Lung (tissue), 17 donors: ENCODE measurements at places on chromosomes 16 and 17.
A peak's percentile ranks its signal among the peaks of the same experiment; 100 is the strongest.

- DNase-seq, result no peak
Observed at GRCh38 chr17:7709031-7709430, 4.0 kb downstream of the EFNB3 start.

GRCh38 chr16:67082891-67083290, 26.9 kb upstream of the PHAF1 start:
- no peak for DNase-seq

GRCh38 chr17:81443269-81443668, 48.0 kb downstream of the BAHCC1 start:
- DNase-seq, result no peak

- no peak for DNase-seq
Observed at GRCh38 chr17:75361996-75362395, 43.5 kb downstream of the GRB2 start.

DNA sequence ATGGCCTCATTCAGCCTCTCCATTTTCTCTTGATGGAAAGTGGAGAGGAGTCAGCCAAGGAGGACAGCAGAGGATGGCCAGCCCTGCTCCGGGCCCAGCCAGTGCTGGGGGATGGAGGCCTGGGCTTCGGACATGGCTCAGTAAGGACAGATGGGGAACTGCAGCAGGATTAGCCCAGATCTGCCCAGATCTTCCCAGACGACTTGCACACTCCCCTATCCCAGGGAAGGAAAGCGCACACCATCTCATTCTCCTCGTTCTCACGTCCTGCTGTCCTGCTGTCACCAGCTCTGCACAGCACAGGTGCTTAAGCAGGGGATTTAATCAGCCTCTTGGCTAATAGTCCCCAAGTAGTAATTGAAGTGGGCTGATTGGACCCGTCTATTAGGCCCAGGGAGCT, 100.2 kb upstream of the SDK2 start:
- DNase-seq, result no peak

GRCh38 chr17:72388765-72389473, 268.1 kb downstream of the SOX9 start:
- DNase-seq, result no peak

GRCh38 chr16:4892361-4893102, 44.4 kb downstream of the PPL start:
- DNase-seq, result peak; percentile 83

DNA sequence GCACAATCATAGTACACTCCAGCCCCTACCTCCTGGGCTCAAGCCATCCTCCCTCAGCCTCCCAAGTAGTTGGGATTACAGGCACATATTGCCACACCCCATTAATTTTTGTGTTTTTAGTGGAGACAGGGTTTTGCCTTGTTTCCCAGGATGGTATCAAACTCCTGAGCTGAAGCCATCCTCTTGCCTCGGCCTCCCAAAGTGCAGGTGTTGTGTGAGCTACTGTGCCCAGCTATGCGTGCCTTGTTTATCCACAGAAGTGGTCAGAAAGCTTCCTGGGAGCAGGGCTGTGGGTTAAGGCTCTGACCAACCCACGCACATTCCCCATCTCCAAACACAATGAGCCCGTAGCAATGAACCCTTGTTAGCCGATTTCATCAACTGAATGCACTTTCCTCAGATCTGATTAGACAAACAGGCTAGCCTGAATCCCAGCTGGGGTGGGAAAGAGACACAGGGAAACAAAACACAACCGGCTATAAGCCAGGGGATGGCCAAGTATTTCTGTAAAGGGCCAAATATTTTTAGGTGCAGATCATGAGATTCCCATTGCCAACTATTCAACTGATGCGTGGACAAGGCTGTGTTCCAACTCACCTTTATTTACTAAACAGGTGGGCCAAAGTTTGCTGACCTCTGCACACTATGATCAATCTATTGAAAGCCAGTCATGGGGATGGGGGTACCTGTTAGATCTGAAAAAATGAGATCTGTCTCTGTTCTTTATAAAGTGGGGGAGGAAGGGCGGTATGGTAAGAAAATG, 193.6 kb downstream of the CPPED1 start:
- no peak for DNase-seq

- DNase-seq, result peak; percentile 99
Observed at GRCh38 chr17:19386974-19387920, at the start of gene MFAP4. TSS of gene MFAP4 (minus strand) at chr17:19387190. CDS start at chr17:19387155, 35 bp downstream.

DNA sequence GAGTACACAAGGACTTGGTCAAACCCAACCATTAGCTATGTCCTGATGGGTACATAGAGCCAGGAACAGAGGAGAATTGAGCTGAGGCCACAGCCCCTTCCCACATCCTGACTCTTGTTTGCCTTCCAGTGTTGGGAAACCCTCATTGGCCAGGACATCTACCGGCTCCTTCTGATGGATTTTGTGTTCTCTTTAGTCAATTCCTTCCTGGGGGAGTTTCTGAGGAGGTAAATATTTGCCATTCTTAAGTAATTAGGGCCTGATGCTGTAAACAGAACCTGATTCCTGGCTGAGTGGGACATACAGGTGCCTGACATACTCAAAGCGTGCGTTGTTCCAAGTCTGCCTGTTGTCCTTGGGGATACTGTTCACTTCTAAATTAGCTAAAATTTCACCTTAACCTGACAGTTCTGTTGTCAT, 42.6 kb downstream of the GDE1 start:
- DNase-seq, result no peak

DNA sequence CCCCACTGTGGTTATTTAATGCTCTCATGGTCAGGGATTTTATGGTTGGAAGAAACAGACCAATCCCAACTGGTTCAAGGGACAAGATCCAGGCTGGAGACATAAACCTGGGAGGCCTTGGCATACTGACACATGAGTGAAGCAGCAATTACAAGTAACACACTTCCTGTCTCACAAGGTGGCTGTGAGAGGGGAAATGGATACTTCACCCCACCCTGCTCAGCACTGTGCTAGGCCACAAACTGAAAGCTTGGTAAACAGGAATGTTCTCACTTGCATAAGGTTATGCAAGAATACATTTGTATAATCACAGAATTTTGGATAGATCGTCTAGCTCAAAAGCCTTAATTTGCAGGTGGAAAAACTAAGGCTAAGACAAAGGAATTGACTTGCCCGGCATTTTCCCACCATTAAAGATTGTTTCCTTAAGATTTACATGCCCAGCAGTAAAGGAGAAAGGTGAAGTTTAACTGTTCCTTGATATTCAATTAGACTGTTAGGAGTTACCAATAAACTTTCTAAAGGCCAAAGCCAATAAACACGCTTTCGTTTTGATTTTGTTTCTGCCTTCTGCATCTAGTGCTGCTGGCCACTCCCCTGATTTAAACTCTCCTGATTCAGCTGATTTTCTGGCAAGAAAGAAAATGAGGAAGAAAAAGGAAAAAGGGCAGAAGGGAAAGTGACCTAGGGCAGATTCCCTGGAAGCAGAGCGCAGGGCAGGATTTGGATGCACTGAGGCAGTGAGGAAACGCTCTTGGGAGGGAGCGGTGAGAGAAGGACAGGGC, 215.6 kb upstream of the CDH5 start:
- peak; percentile 30 for DNase-seq

GRCh38 chr17:75827308-75828075, 16.7 kb downstream of the UNC13D start:
- DNase-seq, result peak; percentile 78

- DNase-seq, result no peak
Observed at GRCh38 chr17:19242926-19243325, 5.8 kb downstream of the EPN2 start.

DNA sequence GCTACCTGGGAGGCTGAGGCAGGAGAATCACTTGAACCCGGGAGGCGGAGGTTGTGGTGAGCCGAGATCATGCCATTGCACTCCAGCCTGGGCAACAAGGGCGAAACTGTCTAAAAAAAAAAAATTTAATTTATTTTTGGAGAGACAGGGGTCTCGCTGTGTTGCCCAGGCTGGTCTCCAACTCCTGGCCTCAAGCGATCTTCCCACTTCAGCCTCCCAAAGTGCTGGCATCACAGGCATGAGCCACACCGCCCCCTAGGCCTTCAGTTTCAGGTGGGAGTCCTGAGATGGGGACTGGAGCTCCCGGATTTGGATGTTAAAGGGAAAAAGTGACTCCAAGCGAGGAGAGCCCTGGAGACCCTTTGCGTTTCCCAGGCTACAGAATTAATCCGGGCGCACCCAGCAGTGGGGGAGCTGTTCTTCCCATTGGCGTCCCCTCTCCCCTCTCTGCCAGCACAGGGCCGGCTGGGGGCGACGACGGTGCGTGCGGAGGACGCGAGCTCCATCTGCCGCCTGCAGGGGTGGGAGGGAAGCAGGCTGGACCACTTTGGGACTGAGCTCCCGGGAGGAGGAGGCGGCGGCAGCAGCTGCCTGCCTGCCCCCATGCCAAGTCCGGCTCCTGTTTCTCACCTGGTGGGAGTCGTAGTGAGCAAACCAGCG, 49.3 kb upstream of the USP7 start:
- no peak for DNase-seq

DNA sequence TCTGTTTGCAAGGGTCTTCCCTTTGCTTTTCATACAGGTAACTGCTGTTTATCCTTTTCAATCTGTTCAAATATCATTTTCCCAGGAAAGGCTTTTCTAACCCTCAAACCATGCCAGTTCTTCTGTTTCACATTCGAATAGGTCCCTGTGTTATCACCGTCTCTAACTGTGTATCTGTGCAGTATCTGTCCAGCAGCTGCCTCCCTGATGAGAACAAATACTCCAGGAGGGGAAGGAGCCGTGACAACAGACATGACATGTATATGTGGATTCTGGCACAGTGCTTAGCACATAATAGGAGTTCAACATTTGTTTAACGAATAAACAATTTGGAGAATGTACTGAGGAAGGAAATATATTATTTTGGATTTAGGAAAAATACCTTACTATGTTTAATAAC, 95.7 kb downstream of the STX8 start:
- no peak for DNase-seq

GRCh38 chr17:49787884-49788477, 500 bp upstream of the KAT7 start:
- peak; percentile 46 for DNase-seq

DNA sequence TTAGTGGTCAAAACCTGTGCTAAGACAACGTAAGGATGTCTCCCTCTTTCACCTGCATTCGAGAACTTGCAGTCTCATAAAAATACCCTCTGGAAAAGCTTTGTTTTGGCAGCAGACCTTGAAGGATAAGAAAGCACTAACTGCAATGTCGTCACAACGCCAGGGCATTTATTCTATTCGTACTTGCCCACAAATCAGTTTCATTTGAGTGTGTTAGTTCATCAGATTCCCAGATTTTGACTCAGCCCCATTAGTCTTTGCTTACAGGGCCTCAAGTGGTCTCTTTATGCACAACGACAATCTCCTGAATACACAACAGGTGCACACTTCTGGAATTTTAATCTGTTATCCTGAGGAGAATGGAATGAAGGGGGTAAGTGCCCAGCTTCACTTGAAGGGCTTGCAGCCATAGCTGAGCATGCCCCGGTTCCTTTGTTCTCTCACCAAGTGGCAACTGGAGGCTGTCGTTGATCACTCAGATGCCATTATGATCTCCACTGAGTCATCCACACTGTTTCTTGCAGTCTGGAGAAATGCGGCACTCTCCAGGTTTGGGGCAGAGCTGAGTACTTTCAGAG, 58.8 kb downstream of the CLEC19A start:
- peak; percentile 62 for DNase-seq

DNA sequence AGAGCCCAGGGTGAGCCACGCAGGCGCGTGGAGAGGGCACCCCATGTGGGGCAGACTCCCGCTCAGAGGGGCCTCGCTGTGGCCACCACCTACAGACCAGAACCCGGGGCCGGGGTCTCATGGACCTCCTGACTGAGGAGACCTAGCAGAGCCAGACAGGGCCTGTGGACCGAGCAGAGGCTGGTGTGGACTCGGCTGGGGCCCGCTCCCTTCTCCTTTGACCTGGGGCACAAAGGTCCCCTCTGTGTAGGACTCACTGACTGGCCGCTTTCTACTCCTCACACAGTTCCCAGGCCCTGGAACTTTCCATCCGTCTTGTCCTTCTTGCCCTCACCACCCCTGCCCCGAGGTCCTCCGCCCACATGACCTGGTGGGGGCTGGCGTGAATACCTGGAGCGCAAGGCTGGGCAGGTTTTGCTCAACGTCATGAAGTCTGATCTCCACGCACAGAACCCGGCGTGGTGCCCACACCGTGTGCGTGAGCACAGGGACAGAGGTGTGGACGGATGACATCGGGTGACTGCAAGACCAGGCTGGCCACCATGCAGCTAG, 44.7 kb upstream of the ACSF3 start:
- DNase-seq, result no peak

DNA sequence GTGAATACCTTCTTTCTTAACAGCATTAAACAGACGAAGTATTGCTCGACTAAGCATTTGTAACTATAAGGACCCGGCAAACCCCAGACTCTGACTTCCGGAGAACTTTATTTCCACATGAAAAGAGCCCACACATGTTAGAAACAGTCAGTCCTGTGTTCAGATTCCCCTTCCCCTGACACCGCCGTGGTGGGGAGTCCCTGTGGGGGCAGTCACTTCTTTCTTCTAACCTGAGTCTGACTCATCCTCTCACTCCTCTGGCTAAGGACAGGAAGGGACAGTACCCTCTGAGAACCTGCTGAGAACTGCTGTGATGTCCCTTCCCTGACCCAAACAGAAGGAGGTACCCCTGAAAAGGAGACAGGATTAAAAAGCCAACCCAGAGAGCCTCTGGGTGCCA, 165.1 kb downstream of the XYLT1 start:
- DNase-seq, result no peak

DNA sequence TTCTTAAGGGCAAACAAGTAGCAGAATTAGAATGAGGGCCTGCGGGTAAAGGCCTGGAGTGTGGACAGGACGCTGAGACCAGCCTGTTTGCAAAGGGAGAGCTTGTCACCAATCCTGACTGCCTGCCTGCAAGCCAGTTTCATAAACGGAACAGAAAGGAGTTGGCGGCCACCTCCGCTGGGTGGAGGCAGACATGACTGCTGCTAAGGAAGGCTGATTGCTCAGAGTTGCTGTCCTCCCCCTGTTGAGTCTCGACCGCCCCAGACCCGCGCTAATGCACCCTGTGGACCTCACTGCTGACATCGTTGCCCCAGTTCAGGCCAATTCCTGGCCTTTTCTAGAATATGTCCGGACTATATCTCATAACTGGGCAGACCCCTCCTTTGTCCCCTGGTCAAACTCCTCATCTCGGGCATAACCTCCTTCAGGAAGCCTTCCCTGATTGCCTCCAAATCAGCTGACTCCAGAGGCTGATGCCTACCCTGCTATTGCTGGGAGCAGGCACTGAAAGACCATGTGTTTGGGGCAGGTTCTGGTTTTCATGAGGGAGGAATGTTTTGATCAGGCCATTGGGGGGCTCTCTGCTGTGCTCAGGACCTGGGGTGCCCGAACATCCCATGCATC, 153.0 kb upstream of the CIBAR2 start:
- no peak for DNase-seq

DNA sequence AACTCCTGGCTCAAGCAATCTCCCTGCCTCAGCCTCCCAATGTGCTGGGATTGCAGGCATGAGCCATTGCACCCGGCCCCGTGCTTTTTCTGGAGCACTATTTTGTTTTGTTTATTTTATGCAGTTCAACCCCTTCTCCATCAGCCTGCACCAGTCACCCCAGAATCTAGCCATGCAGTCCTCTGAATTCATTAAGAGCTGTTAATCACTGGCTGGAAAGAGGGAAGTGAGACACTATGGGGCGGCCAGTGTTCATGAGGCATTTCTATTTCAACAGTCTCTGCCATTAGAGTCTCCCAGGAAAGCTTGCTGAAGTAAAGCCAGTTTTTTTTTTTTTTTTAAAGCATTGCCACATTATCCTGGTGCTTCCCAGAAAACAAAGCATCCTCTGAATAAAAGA, 1.7 kb downstream of the VWA3A start:
- peak; percentile 27 for DNase-seq
